Progenitor cell of endocrine pancreas (in vitro differentiated cells): ENCODE measurements at places on chromosomes 7 and 10. TPM values are rescaled to one million over a fixed set of nuclear protein-coding genes. Genes with fewer than 3 reads are reported as not detected.

GRCh38 chr7:100835903-100836811 is 8.8 kb upstream of the EPHB4 start:
- DNase-seq = no peak

GRCh38 chr10:46284286-46285229 is 2.2 kb upstream of the ANTXRL start:
- DNase-seq = peak; percentile 75

DNA sequence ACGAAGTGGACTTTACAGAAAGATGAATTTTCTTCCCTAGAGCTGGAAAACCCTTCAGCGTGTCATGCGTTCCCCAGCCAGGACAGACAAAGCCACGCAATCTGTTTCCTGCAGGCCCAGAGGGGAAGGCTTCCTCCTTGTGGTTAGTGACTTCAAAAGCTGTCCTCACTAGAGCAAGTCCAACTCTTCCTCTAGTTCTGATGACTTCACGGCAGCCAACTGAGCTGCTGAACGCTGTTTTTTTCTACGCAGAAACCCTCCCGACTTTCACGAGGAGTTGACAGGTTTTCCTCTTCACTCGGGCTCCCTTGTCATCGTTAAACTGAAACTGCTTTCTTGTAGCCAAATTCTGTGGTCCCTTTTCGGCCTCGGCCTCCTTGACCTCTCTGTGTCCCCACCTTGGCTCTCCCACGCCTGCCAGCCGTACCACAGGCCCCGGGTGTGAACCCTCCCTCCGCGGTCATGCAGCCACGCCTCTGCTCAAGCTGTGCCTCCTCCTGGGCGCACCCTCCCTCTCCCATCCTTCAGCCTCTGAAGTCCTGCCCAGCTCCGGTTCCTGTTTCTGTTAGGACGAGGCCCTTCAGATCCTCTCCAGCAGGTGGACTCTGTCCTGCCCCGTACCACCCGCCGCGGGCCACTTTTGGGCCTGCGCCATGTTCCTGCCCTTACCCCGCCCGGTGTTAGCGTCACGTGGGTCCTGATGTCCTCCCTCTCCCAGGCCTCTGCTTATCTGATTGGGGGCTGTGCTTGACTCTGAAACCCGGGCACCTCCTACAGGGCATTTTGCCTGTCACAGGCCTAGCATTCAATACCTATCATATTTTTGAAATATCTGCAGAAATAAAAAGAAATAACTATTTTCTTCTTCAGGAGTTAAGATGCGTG is 39.3 kb downstream of the CUX1 start:
- no peak for DNase-seq

- peak; percentile 27 for DNase-seq
These were observed 501 bp downstream of the TFPI2 start for GRCh38 chr7:93890041-93890463.

- DNase-seq = peak; percentile 17
These were observed at the start of gene VWC2 for GRCh38 chr7:49773218-49773935. Gene VWC2, plus strand, starts transcription at chr7:49773638. Its CDS starts 1,798 bp downstream, at chr7:49775436.

GRCh38 chr10:34565934-34566333 is 249.2 kb downstream of the PARD3 start:
- no peak for DNase-seq

- peak; percentile 3 for DNase-seq
These were observed 139.6 kb downstream of the PTPN20 start for GRCh38 chr10:47050618-47051455.

DNA sequence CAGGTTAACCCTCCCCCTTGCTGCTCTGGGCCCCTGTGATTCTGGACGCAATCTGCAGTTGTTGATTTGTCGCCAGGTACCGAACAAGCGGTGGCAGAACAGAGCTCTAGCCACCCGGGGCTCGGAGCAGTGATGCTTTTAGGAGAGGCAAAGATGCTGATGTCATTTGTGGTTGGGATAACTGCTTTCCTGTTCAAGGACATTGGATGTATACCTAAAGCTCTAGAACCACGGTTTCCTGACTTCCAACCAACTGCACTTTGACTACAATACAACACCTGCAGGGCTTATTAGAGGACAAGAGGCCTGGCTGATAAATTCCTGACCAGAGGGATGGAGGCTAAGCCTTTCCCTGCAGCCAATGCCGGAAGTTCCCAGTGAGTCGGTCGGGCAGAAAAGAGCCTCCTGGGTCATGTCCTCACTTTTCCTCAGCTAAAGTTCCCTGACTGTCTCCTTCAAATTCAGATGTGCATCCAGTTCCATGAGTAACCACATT is 6.5 kb upstream of the RBM20 start:
- no peak for DNase-seq

DNA sequence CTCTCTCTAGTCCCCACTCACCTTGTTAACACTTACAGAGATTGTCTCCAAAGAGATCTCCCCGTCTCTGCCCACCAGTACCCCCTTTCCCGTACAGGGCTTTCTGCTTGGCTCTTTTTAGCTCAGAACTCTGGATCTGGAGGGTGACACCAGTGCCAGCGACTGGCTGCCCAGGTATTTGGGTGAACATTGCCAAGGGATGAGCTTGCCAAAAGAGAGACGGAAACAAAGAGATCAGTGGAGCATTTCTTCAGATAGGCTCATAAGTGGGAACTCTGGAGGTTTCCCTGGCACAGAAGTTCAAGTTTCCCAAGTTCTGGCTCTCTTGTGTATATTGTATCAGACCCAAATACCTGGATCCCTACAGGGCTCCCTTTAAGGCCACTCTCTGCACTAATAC is 30.0 kb downstream of the STRIP2 start:
- no peak for DNase-seq

GRCh38 chr10:30583778-30584415 is 45.7 kb downstream of the LYZL2 start:
- DNase-seq = no peak

Gene USP54
- total RNA-seq = 79.0 and 83.8 TPM in 2 replicates

GRCh38 chr7:115679976-115680375 is 350.6 kb downstream of the TFEC start:
- no peak for DNase-seq

DNA sequence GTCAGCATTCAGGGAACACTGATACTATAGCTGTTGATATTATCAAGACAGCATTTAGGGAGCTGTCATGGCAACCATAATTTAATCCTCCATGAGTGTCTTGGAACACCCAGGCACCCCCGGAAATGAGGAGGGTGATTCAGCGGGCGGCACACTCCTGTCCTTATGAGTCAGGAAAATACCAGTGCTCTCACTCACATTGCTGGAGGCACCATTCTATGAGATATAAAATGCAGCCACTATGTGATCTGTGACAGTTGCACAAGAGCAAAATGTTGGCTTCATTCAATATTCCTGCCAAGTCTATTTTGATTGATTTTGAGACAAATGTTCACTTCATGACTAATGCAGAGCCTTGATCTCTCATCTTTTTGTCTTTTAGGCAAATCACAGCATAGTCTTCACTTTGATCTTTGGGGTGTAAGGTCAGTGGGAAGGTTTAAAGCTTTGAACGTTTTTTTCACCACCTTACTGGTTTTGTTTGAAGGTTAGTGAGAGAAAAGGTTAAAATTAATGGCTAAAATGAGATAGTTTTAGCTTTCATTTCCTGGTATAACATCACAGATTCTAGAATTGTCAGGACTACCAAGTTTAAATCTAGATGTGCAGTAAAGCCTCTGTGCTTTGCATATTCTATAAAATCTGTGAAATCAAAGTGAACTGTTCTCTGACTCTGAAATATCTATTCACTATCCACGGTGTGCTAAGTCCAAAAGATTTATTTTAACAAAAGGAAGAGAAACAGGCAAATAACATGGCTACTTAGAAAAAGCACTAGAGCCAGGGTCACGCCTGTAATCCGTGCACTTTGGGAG is 12.4 kb upstream of the ARHGAP12 start:
- DNase-seq = no peak

GRCh38 chr10:74575912-74576311 is 250.5 kb upstream of the KAT6B start:
- no peak for DNase-seq

Gene HABP2
- total RNA-seq = 112 and 133 TPM in 2 replicates

DNA sequence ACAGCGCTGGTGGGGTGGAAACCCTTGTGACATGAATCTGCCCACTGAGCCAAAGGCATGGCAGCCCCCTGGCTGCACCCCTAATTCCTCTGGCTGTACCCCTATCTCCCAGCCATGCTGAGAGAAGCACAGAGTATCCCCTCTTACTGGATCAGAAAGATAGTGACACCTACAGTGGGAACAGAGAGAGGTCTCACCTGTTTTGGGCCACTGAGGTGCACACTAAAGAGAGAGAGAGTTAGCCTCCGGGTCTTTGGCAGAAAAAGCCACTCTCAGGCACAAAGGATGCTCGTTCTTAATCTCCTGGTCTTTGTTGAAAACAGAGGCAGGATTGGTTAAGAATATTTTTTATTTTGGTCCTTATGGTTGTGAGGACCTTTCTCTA is 11.3 kb downstream of the TSPAN14 start:
- no peak for DNase-seq

- DNase-seq = no peak
These were observed 786.0 kb downstream of the GRID1 start for GRCh38 chr10:85580585-85580984.

Gene SLC16A12
- 16.1 and 20.6 TPM in 2 replicates for total RNA-seq

DNA sequence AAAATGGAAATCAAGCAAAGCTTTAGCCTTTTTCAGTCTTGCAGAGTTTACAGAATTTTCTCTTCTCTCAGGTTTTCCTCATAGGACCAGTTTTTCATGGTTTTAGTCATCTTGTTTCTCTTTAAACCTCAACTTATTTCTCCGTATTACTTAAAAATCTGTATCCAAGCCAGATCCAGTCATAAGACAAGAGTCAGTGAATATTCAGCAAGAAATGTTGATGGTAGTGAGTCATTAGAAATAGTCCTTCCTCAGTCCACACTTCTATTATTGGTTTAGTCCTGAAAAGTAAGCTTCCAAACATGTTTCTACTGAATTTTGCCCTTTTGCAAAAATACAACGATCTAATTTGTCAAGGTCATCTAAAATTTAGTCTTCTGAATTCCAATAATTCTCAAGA is 107.0 kb downstream of the VIM start:
- DNase-seq = no peak

DNA sequence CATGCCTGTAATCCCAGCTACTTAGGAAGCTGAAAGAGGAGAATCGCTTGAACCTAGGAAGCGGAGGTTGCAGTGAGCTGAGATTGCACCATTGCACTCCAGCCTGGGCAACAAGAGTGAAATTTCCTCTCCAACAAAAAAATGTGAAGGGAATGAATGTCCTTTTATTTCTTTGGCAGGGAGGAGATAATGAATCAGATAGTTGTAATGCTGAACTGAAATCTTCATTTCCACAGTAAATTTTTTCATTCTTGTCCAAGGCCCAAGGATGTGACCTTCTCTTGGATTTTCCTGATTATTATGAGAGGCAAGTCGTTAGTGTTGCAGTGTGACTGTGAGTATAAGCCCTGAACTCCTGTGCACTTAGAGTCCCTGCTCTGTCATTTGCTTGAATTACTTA is 13.6 kb downstream of the STAMBPL1 start:
- no peak for DNase-seq

Gene MMP21
- not detected in 2 replicates for total RNA-seq

Gene SH2B2
- total RNA-seq = 11.2 and 11.5 TPM in 2 replicates

Gene PRLHR
- 1.5 and 1.7 TPM in 2 replicates for total RNA-seq

DNA sequence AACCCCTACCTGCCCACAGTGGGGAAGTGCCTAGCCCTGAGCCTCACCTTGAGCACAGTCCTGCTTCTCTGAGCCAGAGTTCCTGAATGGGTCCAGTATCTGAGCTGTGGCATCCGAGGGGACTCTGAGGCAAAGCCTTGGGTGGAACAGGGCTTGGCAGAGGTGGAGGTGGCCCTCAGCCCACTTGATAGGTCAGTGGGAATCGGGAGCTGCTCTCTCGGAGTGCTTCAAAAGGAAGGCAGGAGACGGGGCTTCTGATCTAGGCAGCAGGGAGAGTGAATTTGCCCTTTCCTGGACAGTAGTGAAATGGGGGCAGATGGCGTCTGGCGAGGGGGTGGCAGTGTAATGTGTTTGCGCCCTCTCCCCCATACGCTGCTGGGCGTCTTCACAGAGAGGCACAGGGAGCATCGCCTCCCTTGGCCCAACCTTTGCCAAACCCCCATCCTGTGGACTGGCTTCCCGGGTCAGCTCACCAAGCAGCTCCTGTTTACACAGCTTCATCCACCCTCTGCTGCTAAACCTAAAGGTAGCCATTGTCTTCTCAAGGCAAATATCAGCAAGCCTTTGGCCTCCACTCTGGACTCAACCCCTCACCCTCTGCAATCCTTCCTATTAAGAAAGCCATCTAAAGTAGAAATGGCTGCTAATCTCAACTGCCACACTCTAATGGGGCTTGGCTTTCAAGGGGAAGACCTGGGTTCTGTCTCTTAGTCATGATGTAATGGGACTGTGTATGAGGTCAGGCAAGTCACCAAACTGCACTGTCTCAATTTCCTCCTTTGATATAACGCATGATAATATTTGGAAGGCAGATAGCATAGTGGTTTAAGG is 21.1 kb upstream of the VDAC2 start:
- DNase-seq = no peak

Gene NRG3
- total RNA-seq = 29.5 and 32.2 TPM in 2 replicates

DNA sequence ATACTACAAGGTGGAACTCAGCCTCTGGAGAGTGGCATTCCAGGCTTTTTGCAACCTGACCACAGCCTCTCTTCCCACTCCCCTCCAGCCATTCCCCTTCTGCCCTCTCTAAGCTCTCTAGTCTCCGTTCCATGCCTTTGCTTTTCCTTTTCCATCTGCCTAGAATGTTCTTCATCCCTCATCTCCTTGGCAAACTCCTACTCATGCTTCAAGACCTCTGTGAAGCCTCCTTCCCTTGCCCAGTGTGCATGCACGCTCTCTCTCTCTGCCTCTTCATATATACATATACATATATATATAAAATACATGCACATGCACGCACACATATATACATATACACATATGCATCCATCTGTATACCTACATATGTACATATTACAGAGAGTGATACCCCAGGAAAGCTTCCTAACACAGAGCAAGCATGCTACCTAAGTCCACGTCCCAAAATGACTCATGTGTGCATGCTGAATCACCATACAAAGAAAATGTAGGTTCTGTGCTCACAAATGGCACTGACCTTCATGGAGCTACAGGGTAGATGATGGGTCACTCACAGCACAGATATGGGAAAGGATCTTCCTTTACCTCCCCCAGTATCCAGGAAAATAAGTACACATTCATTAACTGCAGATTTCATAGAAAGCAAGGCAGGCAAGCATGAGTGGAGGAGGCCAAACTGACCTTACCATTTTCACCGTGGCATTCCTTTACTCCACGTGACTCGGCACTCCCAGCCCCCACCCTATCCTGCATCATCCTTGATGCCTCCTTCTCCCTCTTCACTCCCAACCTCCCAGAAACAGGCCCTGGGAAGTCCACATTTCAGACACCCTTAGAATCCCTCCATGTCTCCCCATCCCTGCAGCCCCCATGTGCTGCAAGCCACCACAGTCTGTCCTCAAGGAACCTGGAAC is 238.4 kb upstream of the ZMIZ1 start:
- DNase-seq = no peak

- no peak for DNase-seq
These were observed 277.3 kb upstream of the SEMA3D start for GRCh38 chr7:85464042-85464651.

DNA sequence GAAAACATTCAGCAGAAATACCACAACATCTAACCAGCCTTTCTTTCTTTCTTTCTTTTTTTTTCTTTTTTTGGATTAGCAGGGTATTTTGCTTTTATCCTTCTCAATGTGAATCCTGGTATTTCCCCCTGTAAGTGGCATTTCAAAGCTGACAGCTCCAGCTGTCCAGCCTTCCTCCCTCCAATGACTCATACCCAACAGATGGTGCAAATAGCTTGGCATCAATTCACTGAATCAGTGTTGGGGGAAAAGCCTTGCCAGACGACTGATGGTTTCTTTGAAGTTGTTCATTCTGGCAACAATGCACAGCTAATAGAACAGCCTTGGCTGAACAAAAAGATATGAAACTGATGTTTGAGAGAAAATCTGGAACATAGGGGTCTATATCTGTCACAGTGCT is 316.8 kb upstream of the STEAP1 start:
- DNase-seq = no peak

Gene CYP2W1
- total RNA-seq = 1.2 and 1.6 TPM in 2 replicates

Gene MARVELD1
- 14.3 and 14.7 TPM in 2 replicates for total RNA-seq
